D721Med (cell line): ENCODE measurements at places on chromosomes 16 and 17.

- no peak for DNase-seq
These were observed 68.8 kb upstream of the CREBBP start for GRCh38 chr16:3949287-3949686.

- DNase-seq, result peak; percentile 65
These were observed at the start of gene NRN1L for GRCh38 chr16:67884684-67885083. Gene NRN1L (plus strand): TSS chr16:67884885. CDS start chr16:67884904, 19 bp downstream.

- no peak for DNase-seq
These were observed 2.3 kb upstream of the XAF1 start for GRCh38 chr17:6753546-6753945.

- peak; percentile 82 for DNase-seq
These were observed at the start of gene MXRA7 for GRCh38 chr17:76710863-76711611. Gene MXRA7 (minus strand): TSS chr17:76710965. CDS start chr17:76710946, 19 bp downstream.

DNA sequence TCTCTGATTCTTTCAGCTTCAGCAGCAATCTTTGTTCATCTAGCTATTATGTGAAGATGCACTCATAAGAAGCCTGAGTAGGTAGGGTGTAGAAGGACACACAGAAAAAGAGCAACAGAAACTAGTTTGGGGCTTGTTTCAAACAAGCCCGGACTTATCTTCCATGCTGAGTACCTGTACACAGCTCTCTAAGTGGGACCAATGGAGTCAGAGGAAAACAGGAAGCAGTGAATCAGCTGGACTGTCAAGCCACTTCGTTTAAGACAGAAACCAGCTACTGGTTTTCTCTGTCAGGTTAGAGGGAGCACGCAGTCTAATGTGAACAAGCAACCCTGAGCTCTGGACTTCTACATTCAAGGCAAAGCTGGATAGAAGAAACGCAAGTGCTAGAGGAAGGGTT is 16.0 kb downstream of the MAP2K6 start:
- no peak for DNase-seq

GRCh38 chr17:8857919-8858318 is 9.6 kb downstream of the PIK3R6 start:
- DNase-seq, result no peak

DNA sequence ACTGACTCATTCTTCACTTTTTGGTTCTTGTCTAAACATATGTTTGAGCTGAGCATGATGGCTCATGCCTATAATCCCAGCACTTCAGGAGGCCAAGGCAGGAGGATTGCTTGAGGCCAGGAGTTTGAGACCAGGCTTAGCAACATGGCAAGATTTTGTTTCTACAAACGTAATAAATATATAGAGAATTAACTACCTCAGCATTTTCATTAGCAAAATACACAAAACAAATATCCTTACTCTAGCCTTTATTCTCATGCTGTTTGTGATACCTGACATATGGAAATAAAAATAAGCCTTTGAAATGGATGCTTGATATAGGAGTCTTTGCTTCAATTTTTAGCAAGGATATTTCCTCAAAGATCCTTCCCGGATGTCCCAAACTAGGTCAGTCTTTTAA is 132.8 kb downstream of the ABCC1 start:
- DNase-seq, result no peak

DNA sequence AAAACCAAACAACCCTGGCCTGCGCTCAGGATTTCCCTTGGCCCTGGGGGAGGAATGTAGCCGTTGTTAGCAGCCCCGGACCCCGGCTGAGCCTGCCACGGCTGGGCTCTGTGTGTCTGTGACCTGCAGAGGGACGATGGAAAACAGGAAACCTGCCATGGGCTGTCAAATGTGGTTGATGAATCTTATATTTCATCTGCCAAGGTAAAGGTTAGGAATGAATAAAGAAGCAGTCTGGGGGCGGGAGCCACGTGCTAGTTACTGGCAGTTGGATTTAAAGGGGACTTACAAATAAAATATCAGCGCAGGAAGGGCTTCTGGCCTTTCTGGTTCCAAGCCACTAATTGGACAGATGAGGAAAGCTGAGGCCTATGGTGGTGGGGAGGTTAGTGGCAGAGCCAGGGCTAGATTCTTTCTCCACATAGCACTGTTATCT is at the start of gene KRT23:
TSS of gene KRT23 (minus strand) at position 263 of the 436 bp plus-strand sequence. CDS start 1,043 bp downstream, outside the sequence.
- DNase-seq, result no peak

DNA sequence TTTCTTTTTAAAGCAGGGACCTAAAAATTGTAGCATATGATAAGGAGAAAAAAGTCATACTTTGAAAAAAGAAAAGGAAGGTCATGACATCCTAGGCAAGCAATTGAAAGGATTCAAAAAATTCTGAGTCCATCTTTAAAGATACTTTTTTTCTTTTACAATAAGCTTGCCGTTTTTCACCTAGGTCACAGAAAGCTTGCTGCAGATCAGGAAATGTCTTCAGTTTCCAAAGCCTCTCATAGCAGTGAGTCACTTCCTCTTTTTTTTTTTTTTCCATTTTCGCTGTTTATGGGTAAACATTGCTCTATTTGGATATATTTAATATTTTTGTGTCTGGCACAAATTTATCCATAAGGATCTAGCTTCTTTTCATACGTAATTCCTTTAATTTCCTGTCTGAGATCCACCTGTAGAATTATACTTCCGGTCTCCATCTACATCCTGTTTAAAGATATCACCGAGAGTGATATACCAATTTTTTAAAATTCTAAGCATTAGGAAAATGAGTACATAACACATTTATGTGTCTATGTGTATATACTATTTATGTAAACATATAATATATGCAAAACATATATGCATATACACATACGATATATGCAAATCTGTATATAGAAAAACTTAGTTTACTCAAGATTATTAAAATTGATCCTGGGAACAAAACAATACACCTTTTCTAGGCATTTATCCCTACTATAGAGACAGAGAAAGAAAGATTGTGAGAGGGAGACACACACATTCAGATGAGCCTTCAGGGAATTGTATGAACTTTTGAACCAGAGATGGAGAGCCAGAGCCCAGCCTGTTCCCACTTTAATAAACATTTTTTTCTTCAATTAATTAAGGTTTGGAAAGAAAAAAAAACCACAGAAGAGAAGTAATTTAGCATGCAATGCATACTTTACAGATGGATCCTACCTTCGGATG is 134.4 kb downstream of the SKAP1 start:
- DNase-seq, result no peak

DNA sequence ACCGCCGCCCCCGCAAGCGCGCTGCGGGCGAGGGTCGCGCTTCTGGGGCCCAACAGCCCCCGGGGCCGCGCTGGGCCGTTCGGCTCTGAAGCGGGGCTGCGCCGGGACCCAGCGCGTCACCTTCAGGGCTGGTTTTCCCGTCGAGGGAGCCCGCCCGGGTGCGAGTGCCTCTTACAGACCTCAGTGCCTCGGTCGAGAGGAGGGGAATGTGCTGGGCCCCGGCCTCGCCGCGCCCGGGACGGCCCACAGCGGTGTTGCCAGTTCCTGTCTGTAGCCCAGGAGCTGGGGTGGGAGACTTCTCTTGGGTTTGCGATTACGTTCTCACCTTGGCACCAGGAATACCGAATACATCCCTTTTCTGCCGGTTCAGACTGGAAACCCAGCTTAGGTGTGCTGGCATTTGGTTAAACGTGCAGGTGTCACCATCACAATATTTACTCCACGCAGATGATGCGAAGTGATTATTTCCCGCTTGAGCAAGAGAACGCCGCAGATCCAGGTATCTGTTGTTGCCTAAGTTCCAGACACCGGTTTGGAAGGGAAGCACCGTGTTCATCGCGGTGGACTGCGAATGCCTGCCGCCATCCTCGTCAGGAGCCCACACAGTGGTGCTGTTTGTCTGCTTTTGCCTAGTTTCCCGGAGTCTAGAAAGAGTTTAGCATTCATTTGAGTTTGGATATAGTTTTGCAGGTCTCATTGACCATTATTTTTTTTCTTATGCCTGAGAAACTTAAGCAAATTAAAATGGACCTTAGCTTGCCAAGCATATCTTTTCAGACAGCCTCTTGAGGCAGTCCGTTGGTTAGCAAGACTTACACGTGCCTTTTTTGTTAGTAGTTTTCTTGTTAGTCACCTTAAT is 914 bp downstream of the MAP1LC3B start:
- DNase-seq, result no peak
